ENCODE measurements at places on chromosomes 12 and 14. TPM values are rescaled to one million over a fixed set of nuclear protein-coding genes. Genes with fewer than 3 reads are reported as not detected.
A peak's percentile ranks its signal among the peaks of the same experiment; 100 is the strongest.

DNA sequence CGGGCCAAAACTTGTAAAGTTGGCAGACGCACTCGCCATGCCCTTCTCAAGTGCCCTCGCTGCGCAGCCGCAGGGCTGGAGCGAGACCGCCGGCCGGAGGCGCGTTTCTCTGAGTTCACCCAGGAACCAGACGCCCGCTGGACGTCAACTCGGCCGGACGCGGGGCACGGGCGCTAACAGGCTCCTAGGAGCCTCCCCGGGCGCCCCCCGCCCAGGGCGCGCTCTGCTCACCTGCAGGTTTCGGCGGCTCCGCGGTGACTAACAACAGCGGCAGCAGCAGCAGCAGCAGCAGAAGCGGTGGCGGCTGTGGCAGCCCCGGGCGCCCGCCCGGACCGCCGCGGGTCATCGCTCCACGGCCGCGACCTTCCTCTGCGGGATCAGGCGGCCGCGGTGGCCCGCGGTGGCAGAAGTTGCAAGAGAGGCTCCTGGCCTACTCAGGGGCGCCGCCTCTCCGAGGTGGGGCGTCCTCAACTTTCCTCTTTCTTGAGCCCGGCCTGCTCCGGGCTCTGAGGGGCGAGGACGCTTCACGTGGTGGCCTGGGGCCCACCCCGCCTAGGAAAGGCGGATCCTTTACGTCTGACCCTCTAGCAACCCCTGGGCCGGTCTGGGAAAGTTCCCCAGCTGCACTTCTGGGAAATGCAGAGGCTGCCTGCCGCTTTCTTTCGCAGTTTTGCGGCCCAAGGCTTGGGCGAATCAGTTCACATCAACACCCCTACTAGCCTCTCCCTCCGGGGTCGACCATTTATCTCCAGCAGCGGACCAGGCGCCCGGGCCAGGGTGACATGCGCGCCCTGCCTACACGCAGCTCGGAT is at the start of gene PLBD1:
Gene PLBD1 (minus strand): TSS at position 533 of the 812 bp plus-strand sequence. CDS start 187 bp downstream, at position 346.
- peak; percentile 89 for DNase-seq

- peak; percentile 58 for DNase-seq
Measured at GRCh38 chr12:53061404-53062010, 11.6 kb downstream of the TNS2 start.

The CFAP54 gene
- total RNA-seq = 0.13 TPM

DNA sequence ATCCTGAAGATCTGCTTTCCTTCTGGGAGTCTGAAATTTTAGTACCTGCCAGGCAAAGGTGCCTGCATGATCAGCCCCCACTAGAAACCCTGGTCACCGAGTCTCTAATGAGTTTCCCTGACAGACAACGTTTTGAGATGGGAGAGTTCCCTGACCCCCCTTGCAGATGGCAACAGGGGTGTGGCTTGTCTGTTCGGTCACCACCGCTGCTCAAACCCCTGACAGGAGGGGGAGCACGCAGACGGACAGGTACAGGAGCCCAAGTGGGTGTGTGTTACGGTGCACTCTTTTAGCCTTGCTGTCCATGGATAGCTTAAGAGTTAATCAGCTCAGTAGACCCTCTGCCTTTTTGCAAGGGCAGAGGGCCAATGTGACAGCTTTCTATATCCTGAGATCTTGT is 19.3 kb upstream of the CDKN3 start:
- DNase-seq = no peak

DNA sequence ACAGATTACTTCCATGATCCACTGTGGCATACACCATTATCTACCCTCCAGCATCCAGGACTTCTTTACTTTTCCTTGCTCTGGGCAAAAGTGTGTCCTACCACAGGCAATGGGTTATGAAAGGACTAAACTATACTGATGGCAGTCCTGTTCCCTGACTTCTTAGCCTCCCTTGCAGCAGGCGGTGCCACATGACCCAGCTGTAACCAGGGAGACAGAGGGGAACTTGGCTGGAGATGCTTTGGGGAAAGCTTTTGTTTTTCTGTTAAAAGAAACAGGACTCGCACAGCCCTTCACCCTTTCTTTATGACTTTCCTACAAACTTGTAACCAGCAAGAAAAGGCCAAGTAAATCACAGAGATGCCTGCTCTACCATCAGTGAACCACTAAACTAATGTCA is 394.4 kb downstream of the PCNX1 start:
- no peak for DNase-seq

DNA sequence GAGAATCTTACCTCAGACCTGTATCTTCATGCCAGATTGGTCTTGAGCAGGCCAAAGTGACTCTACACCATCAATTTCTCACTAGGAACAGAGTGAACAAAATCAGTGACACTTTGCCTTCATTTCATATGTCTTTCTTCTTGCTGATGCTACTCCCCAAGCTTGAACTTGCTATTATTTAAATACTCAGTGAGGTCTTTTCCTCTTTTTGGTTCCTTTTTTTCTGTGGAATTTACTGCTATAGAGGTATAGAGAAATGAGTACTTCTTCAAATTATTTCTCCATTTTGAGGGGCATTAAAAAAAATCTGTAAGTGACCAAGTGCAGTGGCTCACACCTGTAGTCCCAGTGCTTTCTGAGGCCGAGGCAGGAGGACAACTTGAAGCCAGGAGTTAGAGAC is at the start of gene GPR33:
Gene GPR33 (minus strand): TSS at position 154 of the 400 bp plus-strand sequence. CDS start 4,074 bp downstream, outside the sequence.
- no peak for DNase-seq

- no peak for DNase-seq
Measured at GRCh38 chr12:68034567-68034966, 45.3 kb downstream of the IFNG-AS1 start.

DNA sequence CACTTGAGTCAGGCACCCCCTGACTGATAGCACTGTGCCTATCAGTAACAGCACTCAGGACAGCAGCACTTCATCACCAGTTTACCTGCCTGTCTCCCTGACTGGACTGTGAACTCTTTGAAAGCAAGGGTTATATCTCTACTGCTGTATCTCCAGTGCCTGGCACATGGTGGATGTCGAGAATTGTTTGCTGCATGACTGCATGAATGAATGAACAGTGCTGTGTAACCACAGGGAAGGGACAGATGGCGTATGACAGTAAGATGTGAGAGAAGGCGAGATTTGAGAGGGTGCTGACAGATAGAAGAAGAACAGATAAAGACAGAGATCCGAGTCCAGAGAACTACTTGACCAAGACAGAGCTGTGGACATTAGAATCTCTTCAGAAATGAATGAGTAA is 29.7 kb downstream of the BRAP start:
- DNase-seq = no peak

The RASSF9 gene
- 4.5 TPM for total RNA-seq

DNA sequence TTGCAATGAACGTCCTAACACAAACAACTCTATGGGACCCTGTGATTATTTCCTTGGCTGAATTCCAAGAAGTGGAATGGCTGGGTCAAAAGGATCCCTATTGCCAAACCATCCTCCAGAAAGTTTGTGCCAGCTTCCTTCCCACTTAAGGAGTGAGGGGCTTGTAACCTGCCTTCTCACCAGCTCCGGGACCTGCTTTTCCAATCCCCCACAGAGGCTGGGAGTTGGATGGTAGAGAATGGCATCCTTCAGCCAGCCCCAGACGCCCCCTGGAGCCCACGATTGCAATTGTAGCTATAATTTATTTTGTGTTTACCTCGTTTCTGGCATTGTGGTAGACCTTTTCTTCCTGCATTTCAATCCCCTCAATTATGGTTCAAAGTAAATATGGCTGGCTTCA is 9.7 kb upstream of the ZDHHC22 start:
- no peak for DNase-seq

DNA sequence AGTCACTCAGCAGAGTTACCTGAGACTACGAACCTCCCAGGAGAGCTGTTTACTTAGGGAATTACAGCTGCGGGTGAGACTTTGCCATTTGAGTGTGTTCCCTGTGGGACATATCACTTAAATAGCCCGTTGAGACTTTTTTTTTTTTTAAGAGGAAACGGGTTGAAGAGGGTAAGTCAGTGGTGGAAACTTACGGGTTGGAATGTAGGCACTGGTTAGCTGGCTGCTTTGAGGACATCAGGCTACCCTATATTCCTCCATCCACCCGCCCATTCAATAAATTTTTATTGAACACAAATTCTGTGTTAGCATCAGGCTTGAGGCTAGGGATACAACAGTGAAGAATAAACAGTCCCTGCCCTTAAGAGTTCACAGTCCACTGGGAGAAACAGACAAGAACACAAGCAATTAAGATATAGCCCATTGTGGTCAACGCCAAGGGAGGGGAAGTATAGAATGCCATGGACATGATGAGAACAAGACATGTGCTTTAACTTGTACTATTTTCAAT is 88.1 kb upstream of the CPSF6 start:
- no peak for DNase-seq

- DNase-seq = no peak
Measured at GRCh38 chr12:32499048-32499447, 99.7 kb downstream of the FGD4 start.

DNA sequence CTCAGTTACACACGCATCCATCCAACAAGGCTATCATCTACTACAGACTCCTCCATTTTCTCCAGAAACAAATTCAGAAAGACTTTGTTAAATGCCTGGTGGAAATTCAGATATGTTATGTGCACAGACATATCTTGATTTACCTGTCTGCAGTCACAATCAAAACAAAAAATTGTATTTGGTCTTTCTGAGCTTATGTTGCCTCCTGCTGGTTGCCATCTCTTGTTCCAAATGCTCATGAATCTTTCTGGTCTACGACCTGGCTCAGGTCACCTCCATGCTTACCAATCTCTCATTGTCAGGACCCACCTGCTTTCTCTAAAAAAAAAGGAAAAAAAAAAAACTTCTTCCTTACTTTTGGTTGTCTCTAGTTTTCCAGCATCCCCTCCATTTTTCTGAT is 169.2 kb upstream of the PLXNC1 start:
- DNase-seq = no peak

The MOAP1 gene
- total RNA-seq = 55.9 TPM

DNA sequence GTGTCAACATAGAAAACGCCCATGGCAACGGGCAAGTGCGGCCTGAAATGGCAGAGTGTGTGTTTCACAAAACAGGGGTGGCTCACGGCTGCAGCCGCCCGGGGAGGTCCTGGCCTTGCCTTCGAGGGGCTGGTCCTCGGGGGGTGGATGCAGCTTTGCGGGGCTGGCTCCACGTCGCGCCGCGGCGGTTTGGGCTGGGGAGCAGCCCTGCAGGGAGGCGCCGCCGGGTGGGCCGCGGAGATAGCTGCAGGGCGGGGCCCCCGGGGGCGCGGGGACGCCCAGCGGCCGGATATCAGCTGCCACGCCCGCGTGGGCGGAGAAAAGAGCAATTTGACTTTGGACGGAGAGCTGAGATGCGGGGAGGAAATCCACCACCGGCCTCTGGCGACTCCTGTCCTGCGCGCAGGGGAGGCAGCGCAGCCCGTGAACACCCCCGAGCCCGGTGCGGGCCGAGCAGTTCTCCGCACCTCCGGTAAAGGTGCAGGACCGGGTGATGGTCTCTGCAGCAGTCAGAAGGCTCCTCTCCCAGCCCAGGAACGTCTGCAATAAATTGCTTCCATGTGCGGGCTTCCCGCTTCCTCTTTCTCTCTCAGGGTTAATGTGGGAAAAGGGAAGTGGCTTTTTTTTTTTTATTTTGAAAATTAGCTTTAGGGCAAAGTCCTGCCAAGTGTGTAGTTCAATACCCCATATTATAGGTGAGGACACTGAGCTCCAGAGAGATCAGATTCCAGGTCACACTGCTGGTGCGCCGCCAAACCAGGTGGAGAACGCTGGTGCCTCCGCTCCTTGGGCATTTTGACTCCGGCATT is 110.5 kb downstream of the ARF6 start:
- peak; percentile 92 for DNase-seq

The LAG3 gene
- 0.22 TPM for total RNA-seq

DNA sequence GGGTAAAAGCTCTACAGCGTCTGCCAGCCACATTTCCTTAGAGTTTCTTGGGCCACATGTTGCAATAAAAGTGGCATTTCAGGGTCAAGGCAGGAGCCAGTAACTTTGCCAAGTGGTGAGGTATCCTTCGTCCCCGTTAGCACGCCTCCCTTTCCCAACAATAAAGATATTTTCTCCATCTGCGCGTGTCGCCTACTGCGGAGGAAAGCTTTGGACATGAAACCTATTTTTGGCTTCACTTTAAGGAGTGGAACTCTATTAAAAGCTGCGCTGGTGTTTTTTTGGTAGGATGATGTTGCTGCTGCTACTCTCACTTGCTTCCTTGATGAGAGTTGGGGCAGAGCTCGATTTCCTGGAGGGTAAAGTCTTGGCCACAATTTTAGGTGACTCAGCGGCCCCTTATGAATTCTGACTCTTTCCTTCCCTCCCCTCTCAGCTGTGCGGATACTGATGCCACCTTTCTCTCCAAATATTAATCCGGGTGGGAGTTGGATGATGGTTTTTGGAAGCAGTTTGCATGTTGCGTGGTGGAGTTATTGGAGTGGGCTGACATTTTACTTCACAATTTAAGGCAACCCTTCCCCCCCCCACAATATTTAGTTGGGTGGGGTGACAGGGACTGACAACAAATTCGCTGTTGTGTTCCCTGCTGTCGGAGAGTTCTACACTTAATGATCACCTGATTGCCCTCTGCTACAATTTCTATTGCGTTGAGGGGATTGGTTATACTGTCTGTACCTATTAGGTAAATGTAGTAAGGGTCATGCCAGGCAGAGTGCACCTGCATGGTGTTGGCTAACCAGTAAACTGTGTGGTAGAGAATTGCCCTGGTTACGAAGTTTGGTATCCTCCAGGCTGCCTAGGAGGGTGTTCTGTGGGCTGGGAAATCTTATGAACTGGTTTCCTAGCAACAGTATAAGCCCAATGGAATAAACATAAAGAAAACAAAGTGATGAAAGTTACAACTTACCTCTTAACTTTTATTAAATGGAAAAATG is 1.1 kb downstream of the CCDC91 start:
- DNase-seq = no peak
